DMS 273 treated with DMSO at 0.1 percent for 48 hours (cell line): ENCODE measurements at places on chromosomes 16 and 17.

DNA sequence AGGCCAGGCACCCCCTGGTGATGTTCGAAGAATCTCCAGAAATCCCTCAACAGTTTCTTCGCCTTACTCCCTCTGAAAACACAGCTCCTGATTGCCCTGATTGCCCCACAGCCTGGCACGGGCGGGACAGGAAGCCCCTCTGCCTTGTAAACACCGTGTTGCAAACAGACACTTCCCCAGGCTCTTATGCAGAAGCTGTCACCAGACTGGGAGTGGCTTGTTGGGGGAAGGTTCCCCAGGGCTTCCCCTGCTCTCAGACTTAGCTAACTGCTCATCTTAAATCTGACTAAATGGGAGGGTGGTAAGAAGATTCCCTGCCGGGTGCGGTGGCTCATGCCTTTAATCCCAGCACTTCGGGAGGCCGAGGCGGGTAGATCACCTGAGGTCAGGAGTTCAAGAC, 11.2 kb downstream of the PIK3R5 start:
- no peak for DNase-seq

- no peak for DNase-seq
Observed at GRCh38 chr16:52709306-52709705, 162.4 kb upstream of the TOX3 start.

DNA sequence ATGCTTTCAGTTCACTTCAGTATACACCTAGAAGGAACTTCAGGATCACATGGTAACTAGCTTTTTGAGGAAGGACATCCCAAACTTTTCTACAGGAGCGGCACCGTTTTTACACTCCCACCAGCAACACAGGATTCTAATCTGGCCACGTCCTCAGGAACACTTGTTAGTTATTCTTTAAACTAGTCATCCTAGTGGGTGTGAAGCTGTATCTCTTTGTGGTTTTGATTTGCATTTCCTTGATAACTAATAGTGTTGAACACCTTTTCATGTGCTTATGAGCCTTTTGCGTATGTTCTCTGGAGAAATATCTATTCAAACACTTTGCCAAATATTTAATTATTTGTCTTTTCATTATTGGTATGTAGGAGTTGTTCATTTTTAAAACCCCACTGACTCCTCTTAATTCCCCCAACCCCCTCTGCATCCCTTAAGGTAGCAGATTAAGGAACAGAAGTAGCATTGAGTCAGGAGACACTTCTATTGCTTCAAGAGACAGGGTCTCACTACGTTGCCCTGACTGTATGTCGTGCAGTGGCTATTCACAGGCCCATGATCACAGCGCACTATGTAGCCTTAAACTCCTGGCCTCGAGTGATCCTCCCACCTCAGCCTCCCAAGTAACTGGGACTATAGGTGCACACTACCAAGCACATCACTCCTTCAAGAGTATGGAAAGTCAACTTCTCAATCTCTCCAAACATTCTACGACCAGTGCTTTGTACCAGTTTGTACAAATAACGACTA, 25.4 kb downstream of the YWHAE start:
- no peak for DNase-seq

DNA sequence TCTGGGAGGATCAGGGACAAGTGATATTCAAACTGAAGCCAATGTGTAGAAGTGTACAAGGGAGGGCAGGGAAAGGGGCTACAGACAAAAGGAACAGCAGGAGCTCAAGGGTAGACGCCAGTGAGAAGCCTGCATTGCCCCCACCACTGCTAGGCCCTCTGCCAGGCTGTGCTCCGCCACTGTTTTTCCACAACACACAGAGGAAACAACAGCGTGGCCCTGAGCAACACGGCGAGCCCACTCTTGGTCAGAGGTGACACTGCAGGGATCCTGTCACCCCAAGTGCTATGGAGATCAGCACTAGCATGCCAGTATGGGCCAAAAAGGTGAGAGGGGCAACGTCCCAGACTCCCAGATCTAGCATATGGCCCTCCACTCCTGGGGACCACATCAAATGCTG, 23.4 kb downstream of the MYO18A start:
- no peak for DNase-seq

DNA sequence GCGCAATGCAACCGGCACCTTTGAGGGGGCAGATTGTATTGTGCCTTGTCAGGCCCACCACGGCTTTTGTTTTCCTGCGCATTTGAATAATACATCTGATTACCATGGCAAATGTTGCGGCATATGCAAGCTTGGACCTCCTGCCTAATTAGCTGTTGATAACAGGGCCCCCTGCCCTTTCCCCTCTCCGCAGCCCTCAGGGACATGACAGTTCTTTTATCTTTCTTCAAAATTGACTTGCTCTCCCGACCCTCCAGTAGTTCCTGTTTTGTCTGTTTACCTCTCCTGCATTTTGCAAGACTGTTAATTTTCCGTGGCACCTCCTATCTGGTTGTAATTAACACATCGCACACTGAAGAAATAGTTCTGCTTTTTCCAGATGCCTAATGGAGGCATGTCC, 86.8 kb downstream of the RBFOX1 start:
- DNase-seq = no peak

DNA sequence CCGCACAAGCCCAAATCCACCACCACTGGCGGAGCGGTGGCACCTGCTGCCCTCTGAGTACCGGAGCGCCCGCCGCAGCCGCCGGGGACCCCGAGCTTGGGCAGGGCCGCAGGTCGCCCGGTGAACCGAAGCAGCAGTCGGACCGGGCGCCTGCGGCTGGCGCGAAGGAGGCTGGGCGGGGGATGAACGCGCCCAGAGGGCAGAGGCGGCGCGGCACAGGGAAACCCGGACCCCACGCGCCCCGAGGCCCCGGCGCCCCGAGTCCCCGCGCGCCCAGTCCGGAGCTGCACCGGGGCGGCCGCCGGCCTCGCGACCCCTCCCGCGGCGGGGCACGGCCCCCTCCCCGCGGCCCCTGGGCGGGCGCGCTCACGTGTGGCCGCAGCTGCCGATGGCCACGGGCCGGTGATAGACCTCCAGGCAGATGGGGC, 393 bp downstream of the RNF166 start:
- DNase-seq = no peak
